Muscle of leg (tissue), 16 donors: ENCODE measurements at places on chromosomes 5 and 9.
A peak's percentile ranks its signal among the peaks of the same experiment; 100 is the strongest.

- no peak overlapping the region for H3K4me3 ChIP-seq
- DNase-seq, result peak; percentile 27
- no peak overlapping the region for H3K27ac ChIP-seq
- no peaks in the 10 kb centered on the region for H3K27me3 ChIP-seq
- peaks cover 3% of the 10 kb centered on the region for H3K4me1 ChIP-seq
Observed at GRCh38 chr9:68978066-68978465, 35.8 kb downstream of the PRKACG start.

DNA sequence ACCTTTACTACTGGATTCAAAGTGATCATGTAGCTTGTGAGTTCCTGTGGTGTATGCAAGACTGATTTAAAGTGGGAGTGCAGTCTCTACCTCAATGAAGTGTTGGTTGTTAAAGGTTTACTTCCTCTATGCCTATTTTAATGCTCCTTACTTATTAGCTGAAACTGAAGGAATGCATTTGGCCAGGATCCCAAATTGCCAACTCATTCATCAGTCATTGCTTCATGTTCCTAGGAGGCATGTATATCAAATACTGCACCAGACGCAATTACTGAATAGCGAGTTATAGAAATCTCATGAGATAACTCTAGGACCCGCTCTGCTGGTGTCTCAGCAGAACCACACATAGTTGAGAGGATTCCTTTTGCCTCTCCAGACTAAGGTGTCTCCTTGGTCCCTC lies 143.0 kb upstream of the RPS23 start:
- no peak for DNase-seq
- H3K27ac ChIP-seq, result no peak overlapping the region
- no peak overlapping the region for H3K4me3 ChIP-seq
- no peaks in the 10 kb centered on the region for H3K36me3 ChIP-seq
- peaks cover 10% of the 10 kb centered on the region for H3K4me1 ChIP-seq

- H3K4me1 ChIP-seq, result peaks cover 8% of the 10 kb centered on the region
- H3K36me3 ChIP-seq, result no peaks in the 10 kb centered on the region
Observed at GRCh38 chr5:103490030-103490739, 72.4 kb downstream of the NUDT12 start.

DNA sequence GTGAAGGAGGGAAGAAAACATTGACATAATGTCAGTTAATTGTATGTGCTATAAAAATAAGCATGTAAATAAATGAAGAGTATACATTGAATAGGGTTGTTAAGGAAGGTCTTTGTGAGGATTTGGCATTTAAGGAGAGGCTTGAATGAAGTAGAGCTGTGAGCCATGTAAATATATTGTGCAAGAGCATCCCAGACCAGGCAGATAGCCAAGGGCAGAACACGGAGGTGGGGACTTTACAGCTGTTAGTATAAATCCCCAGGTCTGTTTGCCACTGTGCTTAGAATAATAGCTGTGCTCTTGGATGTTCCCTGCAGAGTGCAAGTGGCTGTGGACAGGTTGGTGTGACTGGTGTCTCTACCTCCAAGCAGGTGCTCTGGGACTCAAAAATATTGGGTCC lies 211.7 kb downstream of the LRRC70 start:
- no peak overlapping the region for H3K27ac ChIP-seq
- H3K4me3 ChIP-seq, result no peak overlapping the region
- no peaks in the 10 kb centered on the region for H3K36me3 ChIP-seq
- H3K4me1 ChIP-seq, result no peaks in the 10 kb centered on the region

DNA sequence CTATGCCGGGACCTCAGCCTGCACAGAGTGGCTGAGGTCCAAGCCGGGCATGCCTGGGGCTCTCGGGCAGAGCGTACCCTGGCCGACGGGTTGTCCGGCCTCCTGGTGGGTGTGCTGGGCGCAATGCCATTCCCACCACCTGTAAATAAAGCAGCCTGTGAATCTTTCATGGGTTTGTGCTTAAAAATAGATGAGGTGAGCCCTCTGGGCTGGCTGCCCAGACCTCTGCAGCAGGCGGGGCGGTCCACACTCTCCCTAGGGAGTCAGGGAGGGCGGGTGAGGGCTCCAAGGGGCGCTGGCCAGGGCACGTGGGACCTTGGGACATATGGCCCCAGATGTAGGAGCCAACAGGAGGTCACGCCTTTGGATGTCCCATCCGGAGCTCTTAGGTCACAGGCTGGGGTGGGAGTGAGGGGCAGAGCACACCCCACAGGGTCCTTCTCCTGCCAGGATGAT lies 3.6 kb upstream of the AGPAT2 start:
- H3K4me1 ChIP-seq, result peaks cover 71% of the 10 kb centered on the region
- H3K27me3 ChIP-seq, result peaks cover 2% of the 10 kb centered on the region
- H3K36me3 ChIP-seq, result no peaks in the 10 kb centered on the region

GRCh38 chr9:3473405-3473804 lies 52.4 kb downstream of the RFX3 start:
- H3K36me3 ChIP-seq, result no peaks in the 10 kb centered on the region
- no peak overlapping the region for H3K4me3 ChIP-seq
- H3K4me1 ChIP-seq, result no peaks in the 10 kb centered on the region
- H3K27ac ChIP-seq, result no peak overlapping the region
- H3K27me3 ChIP-seq, result no peaks in the 10 kb centered on the region
